ENCODE measurements at places on chromosomes 3 and 15. TPM values are rescaled to one million over a fixed set of nuclear protein-coding genes. Genes with fewer than 3 reads are reported as not detected.
A peak's percentile ranks its signal among the peaks of the same experiment; 100 is the strongest.

Gene ZCWPW2
- 0.16 TPM for total RNA-seq

Gene KLHL6
- 0.13 TPM for total RNA-seq

Gene GLDN
- not detected for total RNA-seq

Gene UNC13C
- total RNA-seq: not detected

Gene RYR3
- total RNA-seq: 0.08 TPM

Gene FBXO40
- total RNA-seq: 0.08 TPM

Gene SPRED1
- total RNA-seq: 51.0 TPM

Gene CFAP20DC
- total RNA-seq: 5.7 TPM

Gene IL17RE
- total RNA-seq: 0.29 TPM

Gene TLR9
- not detected for total RNA-seq

Gene CKMT1A
- 18.5 TPM for total RNA-seq

Gene TMCO5A
- total RNA-seq: not detected

Gene SKOR1
- total RNA-seq: not detected

GRCh38 chr3:156311431-156311830 lies 191.1 kb downstream of the KCNAB1 start:
- no peak for DNase-seq

- no peak for DNase-seq
Observed at GRCh38 chr3:96966181-96966929, 152.0 kb downstream of the EPHA6 start.

GRCh38 chr3:183122257-183122932 lies 23.1 kb upstream of the MCCC1 start:
- DNase-seq: peak; percentile 60

- no peak for DNase-seq
Observed at GRCh38 chr15:35929740-35930444, 383.9 kb upstream of the DPH6 start.

DNA sequence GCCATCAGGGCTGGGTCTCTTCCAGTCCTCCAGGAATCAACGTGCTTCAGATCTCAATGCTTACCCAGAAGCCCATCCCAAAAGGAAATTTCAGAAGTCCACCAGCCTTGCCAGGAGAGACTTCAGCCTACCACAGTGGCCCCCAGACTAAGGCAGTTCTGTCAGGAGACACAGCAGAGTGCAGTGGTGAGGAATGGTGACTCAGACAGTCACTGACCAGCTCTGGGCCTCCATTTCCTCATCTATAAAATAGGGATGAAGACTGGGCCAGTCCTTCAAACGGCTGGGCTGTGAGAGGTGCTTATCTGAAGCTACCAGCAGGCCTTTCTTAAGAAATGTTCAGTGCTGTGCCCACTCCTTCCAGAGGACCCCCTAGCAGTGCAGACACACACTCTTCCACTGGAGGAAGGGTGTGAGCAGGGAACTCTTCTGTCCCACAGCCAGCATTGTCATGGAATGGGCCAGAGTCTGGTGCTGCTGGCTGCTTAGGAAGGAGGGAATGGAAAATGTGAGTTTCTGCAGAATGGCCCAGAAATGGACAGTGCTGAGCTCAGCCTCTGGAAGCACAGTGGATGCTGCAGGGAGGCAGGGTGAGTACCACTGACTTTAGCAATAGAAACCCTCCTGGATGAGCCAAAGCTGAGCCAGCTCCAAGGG lies 41.6 kb upstream of the DUSP7 start:
- DNase-seq: no peak

GRCh38 chr3:58833491-58833890 lies 166.9 kb upstream of the FAM3D start:
- DNase-seq: no peak

- no peak for DNase-seq
Observed at GRCh38 chr3:115999001-115999585, 375.8 kb downstream of the GAP43 start.

DNA sequence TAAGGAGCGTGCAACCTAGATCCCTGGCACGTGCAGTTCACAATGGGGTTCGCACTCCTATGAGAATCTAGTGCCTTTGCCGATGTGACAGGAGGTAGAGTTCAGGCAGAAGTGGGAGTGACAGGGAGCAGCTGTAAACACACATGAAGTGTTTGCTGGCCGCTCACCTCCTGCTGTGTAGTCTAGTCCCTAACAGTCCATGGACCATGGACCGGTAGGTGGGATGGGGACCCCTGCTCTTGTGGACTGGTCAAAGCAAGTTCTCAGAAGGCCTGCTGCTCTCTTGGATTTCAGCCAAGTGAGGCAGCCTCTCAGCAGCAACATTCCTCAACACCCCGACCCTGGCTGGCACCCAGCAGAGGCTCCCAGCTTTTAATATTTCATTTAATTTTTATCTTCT lies 58.2 kb upstream of the SNRPA1 start:
- DNase-seq: no peak

DNA sequence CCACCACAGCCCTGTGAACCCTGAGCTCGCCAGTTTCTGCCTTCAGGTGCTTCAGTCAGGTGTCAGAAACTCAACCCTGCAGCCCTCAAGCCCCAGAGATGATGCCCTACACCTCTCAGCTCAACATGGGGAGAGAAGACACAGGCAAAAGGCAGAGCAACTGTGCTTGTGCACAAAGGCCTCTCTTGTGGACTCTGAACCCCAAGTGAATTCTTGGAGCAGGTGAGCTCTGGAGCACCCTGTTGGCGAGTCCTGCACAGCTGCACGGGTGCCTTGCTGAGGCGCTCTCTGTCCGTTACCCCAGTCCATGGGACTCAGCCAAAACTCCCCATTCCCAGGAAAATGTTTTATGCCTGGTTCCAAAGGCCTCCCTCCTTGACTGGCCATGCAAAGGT lies 197.0 kb downstream of the KLF13 start:
- DNase-seq: no peak

DNA sequence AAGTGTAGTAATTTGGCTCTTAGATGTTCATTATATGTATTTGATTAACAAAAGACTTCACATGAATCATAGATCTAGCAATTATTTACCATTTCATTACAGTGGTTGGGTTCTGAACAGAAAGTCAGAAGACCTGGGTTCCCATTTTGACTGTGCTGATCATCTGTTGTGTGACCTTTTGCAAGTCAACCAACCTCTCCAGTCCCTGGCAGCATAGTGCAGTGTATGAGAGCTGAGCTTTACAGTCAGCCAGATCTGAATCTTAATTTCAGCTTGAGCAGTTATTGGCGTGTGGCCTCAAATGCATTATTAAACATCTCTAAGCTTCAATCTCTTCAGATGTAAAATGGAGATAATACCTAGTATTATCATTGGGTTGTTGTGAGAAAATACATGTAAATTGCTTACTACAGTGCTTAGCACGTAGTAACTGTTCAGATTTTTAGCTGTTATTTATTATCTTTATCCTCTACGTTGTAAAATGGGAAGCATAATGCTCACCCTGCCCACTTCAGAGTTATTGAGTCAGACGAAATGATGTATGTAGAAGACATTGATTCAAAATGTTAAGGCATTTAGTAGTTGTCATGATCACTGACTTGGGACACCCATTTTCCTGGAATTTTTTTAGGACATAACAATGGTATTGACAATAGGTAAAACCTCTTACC lies 104.0 kb downstream of the KLHL25 start:
- no peak for DNase-seq

- DNase-seq: no peak
Observed at GRCh38 chr3:59772416-59773408, 722.9 kb upstream of the CFAP20DC start.

- peak; percentile 82 for DNase-seq
Observed at GRCh38 chr15:80977627-80978036, 12.0 kb downstream of the MESD start.

DNA sequence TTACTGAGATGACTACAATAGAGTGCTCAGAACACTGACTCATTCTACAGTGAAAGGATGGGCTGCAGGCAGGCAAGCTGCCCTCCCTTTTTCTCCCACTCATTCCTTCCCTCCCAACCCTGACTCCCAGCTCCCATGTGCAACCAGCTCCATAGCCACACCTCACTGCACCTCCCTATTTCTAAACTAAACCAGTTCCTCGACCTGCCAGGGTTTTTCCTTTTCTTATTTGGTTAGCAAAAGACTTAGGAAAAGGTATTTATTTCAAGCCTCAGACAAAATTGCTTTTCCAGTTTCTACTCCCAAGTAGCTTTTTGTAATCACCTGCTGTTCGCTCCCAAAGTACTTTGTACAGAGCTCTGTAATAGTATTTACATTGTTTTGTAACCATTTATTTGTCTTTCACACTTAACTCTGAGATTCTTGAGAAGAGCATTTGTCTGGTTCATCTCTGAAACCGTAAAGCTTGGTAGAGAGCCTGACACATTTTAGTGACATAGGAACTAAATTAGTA lies 2.2 kb downstream of the AADAC start:
- no peak for DNase-seq

DNA sequence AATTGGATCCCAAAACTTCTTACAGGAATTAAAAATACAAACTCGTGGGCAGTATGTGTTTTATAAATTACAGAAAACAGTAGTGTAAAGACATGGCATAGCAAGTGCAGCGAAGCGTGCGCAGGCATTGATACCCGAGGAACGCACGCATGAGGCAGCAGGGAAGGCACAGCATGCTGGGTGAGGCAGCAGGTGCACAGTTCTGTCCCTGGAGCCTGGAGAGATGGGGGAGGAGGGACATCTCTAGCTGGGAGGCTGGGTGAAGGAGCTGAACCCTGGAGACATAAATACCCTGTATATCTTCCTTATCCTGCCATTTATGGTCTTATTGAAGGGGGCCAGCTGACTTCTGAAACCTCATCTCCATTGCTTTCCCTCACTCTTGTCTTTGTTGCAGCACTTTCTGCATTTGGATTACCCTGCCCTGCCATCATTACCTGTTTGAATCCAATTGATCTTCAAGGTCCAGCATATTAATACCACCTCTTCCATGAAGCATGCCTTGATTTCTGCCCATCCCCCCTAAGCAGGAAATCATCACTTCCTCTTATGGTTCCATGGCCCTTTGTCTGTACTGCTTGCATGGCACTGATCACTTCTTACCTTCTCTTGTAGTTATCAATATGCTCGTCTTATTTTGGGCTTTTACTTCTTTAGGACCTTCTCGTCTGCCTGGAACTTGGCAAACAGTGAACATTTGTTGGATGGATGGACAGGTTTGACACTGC lies 20.5 kb downstream of the LPP start:
- DNase-seq: no peak

DNA sequence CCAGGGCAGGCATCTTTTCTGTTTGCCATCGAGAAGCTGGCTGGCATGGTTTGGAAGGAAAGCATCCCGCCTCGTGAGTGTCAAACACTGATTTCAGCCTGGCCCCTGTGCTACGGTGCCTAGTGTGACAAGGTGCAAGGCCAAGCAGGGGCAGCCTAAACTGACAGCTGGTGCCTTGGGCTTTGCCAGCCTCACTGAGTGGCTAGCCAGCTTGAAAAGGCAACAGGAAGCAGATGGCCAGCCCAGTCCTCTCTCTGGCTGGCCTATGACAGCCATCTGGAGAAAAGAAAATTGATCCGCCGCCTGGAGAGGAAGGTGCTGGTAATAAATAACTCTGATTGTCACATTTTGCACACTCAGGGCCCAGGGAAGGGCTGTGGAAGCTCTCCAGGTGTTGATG lies 52.2 kb downstream of the C3orf85 start:
- DNase-seq: no peak

DNA sequence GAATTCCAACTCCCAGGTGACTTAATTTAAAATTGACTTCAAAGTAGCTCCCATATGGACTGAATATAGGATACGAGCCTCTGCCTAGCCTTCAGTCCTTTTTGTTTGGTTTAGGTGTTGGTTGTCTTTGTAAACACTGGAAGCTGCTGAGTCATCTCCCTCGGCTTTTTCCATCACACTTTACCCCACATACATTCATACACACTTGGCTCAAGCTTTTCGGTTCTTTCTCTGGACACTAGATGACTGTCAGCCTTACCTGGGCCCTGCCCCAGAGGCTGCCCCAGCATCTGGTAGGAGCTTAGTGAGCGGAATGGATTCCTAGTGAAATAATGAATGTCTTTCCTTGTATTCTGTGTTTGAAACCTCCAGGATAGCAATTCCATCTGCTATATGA lies 201.5 kb upstream of the IL12A start:
- DNase-seq: no peak

DNA sequence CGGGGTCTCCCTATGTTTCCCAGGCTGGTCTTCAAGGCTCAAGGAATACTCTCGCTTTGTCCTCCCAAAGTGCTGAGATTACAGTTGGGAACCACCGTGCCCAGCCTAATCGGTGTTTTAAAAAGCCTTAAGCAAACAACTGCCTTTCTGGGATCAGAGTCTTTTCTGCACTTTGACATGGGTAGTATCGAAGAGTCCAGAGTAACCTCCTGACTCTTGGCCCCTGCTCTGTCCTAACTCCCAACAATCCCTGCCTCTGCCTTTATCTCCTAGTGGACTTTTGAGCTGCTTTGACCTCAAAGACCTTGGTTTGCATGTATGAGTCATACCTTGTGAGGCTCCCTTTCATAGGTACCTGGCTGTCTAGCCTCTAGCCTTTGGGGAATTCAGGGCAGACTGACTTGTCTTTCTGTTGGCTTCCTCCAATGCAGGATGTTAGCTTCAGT lies 21.0 kb upstream of the HACD2 start:
- DNase-seq: peak; percentile 46

- DNase-seq: no peak
Observed at GRCh38 chr15:39327005-39327730, 253.7 kb upstream of the THBS1 start.

DNA sequence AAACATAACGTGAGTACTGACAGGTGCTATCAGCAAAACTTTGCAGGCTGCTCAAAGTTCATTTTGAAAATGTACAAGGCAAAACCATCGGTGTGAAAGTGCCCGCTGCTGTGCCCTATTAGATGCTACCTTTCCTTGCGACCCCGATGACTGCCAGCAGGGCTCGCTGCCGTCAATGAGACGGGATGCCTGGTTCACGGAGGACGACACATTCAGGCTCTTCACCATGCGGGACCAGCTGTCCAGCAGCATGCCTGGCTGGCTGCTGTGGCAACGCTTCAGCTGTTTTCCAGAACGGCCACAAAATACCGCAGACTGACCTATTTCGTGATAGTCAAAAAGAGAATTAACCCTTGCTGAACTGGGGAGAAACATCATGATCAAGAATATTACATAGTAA lies 92.7 kb upstream of the OCA2 start:
- peak; percentile 84 for DNase-seq

GRCh38 chr3:119187266-119187665 lies 13.9 kb downstream of the UPK1B start:
- no peak for DNase-seq

GRCh38 chr3:7754653-7755441 lies 746.8 kb upstream of the LMCD1 start:
- DNase-seq: no peak

- no peak for DNase-seq
Observed at GRCh38 chr3:124276539-124277143, 284.7 kb upstream of the ROPN1 start.

- no peak for DNase-seq
Observed at GRCh38 chr15:72265031-72265430, 7.3 kb downstream of the PARP6 start.

DNA sequence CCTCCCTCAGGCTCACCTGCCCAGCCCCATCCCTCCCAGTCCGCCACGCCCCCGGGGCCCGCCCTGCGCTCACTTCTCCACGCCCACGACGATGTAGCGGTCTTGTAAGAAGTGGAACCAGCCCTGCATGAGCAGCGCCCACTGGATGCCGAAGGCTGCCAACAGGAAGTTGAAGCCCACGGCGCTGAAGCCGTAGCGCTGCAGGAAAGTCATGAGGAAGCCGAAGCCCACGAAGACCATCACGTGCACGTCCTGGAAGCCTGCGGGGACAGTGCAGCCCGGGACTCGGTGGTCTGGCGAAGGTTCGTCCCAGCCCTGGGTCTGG lies 9.7 kb downstream of the RHCG start:
- no peak for DNase-seq

- DNase-seq: peak; percentile 90
Observed at GRCh38 chr3:197836244-197836643, 45.2 kb downstream of the LRCH3 start.

- DNase-seq: no peak
Observed at GRCh38 chr15:29765898-29766527, 56.3 kb downstream of the TJP1 start.
